ENCODE measurements at places on chromosomes 13 and 19.

GRCh38 chr19:14337510-14337909 is 43.7 kb upstream of the ADGRE5 start:
- peak; percentile 64 for ATAC-seq

- ATAC-seq: no peak
Observed at GRCh38 chr13:80901111-80901510, 560.2 kb upstream of the SPRY2 start.

DNA sequence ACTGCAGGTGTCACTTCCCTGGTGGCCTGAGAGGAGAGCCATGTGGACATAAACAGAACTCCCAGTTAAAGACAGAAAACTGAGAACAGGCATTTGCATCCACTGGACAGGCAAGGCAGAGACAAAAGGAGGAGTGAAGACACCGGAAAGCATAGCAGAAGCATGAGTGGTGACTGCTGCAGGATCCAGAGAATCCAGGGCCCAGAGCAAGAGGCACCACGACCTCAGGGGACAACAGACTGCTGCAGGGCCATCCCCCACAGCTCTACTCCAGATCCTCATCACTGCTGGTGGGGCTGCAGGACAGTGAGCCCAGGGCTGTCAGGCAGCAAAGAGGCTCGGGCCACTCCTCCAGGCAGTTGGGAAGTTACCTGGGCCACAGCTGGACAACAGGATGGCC is 14.5 kb upstream of the ISYNA1 start:
- ATAC-seq: no peak

GRCh38 chr19:1858412-1859081 is 4.8 kb downstream of the KLF16 start:
- no peak for ATAC-seq

- peak; percentile 100 for ATAC-seq
Observed at GRCh38 chr13:46211483-46212351, at the start of gene LRRC63. LRRC63 (plus strand) TSS chr13:46211928; CDS start chr13:46213035, 1,107 bp downstream.

- ATAC-seq: peak; percentile 30
Observed at GRCh38 chr13:22936228-22936627, 244.6 kb upstream of the SGCG start.

DNA sequence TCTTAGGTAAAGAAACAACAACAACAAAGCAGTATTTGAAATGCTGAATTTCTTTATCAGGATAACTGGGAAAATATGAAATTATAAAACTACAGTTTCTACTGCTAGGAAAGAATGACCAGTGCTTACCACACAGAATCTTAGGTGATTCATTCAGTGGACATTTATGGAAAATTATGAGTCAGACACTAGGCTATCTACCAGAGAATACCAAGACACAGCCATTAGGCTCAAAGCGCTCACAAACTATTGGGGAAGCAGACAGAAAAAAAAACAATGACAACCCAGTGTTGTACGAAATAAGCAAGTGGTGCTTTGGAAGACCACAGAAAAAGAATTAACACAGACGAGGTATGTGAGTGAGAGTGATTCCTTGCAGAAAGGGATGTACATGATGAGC is 1019.5 kb downstream of the PCDH9 start:
- ATAC-seq: peak; percentile 100

- ATAC-seq: peak; percentile 31
Observed at GRCh38 chr13:65914716-65915115, 1315.4 kb downstream of the PCDH9 start.

GRCh38 chr19:4068047-4068966 is 1.6 kb upstream of the ZBTB7A start:
- no peak for ATAC-seq

GRCh38 chr19:51407511-51408131 is 9.8 kb downstream of the SIGLEC10 start:
- ATAC-seq: peak; percentile 49

DNA sequence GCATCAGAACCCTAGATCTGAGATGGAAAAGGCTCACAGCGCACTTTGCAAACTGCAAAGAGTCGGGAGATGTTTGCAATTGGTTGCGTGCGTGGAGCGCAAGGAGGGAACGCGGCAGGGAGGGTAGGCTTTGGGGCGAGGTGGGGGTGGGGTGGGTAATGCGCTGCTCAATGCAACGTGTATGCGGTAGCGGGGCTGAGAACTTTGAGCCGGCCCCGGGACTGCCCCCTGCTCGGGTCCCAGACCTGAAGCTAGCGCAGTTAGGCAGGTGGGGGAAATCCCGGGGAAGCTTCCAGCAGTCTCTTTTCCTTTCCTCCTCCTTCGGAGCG is 971 bp downstream of the FOSB start:
- peak; percentile 30 for ATAC-seq

DNA sequence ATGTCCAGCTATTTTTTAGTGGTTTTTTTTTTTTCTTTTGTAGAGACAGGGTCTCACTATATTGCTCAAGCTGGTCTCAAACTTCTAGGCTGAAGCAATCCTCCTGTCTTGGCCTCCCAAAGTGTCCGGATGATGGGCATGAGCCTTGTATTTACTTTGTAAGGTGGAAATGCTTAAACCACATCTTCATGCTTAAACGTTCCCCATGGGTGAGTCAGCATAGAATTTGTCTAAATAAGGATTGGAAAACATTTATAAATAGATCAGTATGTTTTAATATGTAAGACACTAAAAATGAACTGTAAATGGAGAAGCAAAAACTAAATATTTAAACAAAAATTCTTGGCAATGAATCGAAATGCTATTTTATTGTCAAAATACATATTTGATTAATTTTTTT is 698.0 kb downstream of the PCDH9 start:
- ATAC-seq: peak; percentile 74

GRCh38 chr19:45908956-45909355 is 5.6 kb downstream of the NANOS2 start:
- no peak for ATAC-seq

- ATAC-seq: no peak
Observed at GRCh38 chr13:30523211-30523610, 57.5 kb upstream of the HMGB1 start.

- ATAC-seq: peak; percentile 43
Observed at GRCh38 chr19:46466536-46467196, 4.7 kb downstream of the PNMA8A start.

DNA sequence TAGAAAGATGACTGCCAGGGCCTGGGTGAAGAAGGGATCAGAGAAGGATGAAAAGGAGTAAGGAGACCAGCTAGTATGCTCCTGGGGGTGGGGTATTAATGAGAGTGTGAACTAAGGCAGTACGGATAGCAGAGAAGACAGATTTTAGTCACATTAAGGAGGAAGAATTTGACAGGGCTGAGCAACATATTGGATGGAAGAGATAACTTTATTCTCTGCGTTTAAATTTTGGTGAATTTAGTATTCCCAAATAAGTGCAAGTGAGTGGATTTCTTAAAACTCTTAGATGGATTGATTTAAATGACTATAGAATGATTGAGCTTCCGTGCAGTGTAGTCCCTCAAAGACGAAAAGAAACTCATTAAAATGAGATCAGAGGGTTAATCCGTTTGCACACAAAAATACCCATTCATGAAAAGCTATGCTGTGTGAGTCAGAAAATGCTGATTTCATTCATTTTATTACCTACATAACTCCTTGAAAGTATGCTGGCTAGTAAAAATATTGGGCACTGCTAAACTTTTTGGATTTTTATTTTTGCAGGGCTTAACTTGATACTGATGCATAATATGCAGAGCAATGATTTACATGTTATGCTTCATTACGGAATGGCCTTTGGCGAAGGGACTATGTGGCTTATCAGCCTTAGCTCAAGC is 54.1 kb downstream of the WDFY2 start:
- ATAC-seq: no peak

- ATAC-seq: no peak
Observed at GRCh38 chr19:35083691-35084508, 31.7 kb upstream of the FXYD3 start.

GRCh38 chr19:39428283-39429112 is 7.3 kb downstream of the RPS16 start:
- ATAC-seq: peak; percentile 75

- no peak for ATAC-seq
Observed at GRCh38 chr13:48563626-48564025, 30.7 kb upstream of the RCBTB2 start.

- ATAC-seq: no peak
Observed at GRCh38 chr13:28268800-28269223, 130.5 kb downstream of the PAN3 start.

GRCh38 chr19:13984875-13985741 is 21.0 kb downstream of the RFX1 start:
- ATAC-seq: no peak

GRCh38 chr19:49672131-49672919 is 4.7 kb upstream of the PRMT1 start:
- ATAC-seq: peak; percentile 54

DNA sequence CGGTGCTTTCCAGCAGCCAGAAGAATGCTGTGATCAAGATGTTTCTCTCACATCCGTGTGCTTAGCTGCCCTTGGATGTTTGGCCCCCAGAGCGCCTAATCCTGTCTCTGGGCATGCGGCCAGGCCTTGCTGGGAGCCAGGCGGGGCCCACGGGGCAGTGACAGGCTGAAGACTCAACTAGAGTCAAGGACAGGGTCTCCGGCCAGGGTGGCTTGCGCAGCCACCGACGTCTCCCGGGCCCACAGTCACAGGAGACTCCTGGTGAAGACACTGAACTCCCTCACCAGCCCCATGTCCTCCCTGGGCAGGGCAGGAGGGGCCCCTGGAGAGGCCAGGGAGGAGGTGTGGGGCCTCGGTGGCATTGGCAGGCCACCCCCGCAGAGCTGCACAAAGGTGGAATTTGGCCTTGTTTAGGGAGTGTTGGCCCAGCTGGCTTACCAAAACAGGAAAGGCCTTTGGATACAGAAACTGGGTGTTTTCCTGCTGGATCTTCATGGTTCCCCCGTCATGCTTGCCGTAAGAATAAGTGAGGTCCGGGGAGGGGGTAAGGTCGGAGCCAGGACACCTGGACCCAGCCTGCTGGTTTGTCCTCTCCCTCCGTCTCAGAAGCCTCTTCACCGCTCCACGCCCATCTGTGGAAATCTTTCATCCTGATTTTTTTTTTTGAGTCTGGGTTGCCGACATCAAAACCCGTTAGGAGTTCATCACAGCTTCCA is 10.0 kb upstream of the NDUFS7 start:
- no peak for ATAC-seq

DNA sequence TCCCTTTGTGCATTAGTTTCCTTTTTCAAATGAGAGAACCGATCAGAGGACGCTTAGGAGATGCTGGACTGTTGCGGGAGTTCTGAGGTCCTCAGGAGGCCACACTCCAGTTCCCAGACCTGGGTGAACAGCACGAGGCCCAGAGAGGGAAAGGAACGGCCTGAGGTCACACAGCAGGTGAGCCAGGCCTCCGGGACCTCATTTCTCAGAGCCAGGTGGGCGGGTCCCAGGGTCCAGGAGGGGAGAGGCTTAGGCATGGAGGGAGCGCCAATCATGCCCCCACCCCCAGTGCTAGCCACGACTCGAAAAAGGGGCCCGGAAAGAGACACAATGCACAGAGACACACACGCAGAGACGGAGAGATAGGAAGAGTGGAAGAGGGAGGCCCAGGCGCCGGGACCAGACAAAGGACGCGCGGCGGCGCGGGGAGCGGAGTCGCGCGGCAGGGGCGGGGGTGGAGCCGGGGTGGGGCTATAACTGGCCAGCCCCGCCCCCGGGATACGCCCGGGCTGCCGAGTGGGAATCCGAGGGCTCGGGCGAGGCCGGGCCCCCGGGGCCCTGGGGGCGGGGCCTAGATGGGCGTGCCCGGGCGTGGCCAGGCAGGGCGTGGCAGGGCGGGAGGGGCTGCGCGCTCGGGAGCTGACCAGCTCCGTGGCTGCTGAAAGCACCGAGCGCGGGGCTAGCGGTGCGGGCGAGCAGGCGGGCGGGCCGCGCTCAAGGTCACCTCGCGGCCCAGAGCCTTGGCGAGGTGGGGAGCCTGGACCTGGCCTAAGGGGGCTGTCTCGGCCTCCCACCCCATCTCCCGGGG is 1.6 kb downstream of the ELAVL3 start:
- no peak for ATAC-seq

GRCh38 chr19:2902590-2903218 is 2.0 kb downstream of the ZNF57 start:
- no peak for ATAC-seq

DNA sequence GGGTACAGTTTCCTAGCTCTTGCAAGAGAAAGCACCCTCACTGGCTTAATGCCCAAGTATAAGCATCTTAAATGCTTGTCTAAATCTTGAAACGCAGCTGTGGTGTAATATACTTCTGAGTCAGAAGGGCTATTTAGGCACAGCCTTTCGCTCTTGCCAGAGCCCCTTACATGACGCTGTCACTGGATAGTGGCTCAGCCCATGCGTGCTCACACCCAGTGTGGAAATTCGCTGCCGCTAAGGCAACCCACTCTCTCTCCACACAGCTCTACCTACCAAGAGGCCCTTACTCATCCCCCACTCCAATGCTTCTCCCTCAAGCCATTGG is 24.0 kb downstream of the UQCRFS1 start:
- no peak for ATAC-seq

GRCh38 chr13:31733647-31734046 is 5.7 kb upstream of the RXFP2 start:
- peak; percentile 32 for ATAC-seq

GRCh38 chr13:113789167-113789566 is 30.1 kb downstream of the TMEM255B start:
- no peak for ATAC-seq

DNA sequence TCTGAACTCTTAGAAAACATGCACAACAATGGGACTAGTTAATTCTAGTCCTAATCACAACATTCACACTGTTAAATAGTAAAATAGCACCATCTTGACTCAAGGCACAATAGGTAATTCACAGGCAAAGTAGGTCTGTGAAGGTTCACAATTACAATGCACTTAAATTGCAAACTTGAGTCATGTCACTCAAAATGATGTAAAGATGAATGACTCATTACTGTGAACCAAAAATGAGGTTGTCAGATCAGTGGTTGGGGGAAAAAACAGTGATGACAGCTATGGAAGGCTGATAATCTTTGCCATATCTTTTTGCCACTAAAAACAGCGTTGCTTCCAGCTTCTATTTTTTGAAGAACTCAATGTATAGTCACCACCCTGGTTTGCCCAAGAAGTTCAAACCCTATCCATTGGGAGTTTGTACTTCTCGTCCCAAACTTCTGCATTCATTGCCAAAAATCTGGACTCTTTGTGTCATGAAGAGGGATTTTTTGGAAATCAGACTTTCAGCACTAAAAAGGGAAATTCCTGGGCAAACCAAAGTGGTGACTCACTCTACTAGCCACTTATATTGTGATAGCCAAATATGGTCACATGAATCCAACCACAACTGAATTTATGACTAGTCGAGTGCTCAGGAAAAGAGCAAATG is 200.9 kb upstream of the TMTC4 start:
- ATAC-seq: peak; percentile 90

GRCh38 chr13:46698910-46699460 is 98.0 kb downstream of the ESD start:
- ATAC-seq: peak; percentile 51

DNA sequence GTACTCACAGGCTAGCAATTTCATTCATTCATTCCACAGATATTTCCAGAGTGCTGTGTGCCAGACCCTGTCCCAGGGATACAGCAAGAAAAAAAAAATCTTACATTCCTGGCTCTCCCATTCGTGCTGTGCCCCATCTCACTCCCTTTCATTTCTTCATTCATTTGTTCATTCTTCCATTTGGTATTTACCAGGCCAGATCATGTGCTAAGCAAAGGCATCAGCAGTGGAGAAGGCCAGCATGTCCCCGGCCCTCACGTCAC is 2.3 kb downstream of the MAP3K10 start:
- no peak for ATAC-seq
